ENCODE measurements at places on chromosomes 3 and 15. TPM values are rescaled to one million over a fixed set of nuclear protein-coding genes. Genes with fewer than 3 reads are reported as not detected.

The STRC gene
- 0.21 TPM for polyA plus RNA-seq

The TTLL13 gene
- polyA plus RNA-seq: not detected

The SLC28A2 gene
- 0.09 TPM for polyA plus RNA-seq

The GOLGA8B gene
- polyA plus RNA-seq: 72.5 TPM

The VIPR1 gene
- not detected for polyA plus RNA-seq

The CP gene
- polyA plus RNA-seq: 0.21 TPM

The DPPA2 gene
- not detected for polyA plus RNA-seq

The IGSF11 gene
- not detected for polyA plus RNA-seq

The TMEM212 gene
- polyA plus RNA-seq: not detected

The TJP1 gene
- polyA plus RNA-seq: 0.03 TPM

The CCDC33 gene
- 5.8 TPM for polyA plus RNA-seq

The GOLGB1 gene
- 33.3 TPM for polyA plus RNA-seq

The RAB5A gene
- polyA plus RNA-seq: 44.6 TPM

The MUC4 gene
- polyA plus RNA-seq: not detected

The KLF15 gene
- not detected for polyA plus RNA-seq

The KAT2B gene
- 4.3 TPM for polyA plus RNA-seq

The ADAMTSL3 gene
- polyA plus RNA-seq: 0.08 TPM

The CNTN4 gene
- polyA plus RNA-seq: not detected

The TGM5 gene
- 7.3 TPM for polyA plus RNA-seq

The ZPLD1 gene
- not detected for polyA plus RNA-seq

The MOBP gene
- not detected for polyA plus RNA-seq

The DCLK3 gene
- polyA plus RNA-seq: not detected

The ECE2 gene
- polyA plus RNA-seq: not detected

The HGD gene
- polyA plus RNA-seq: not detected

The CCR8 gene
- 8.6 TPM for polyA plus RNA-seq

The MRAS gene
- polyA plus RNA-seq: not detected

The CIDEC gene
- polyA plus RNA-seq: not detected

The TGM4 gene
- polyA plus RNA-seq: not detected

The TMOD2 gene
- 5.3 TPM for polyA plus RNA-seq

The STXBP5L gene
- 0.10 TPM for polyA plus RNA-seq

The MAGI1 gene
- polyA plus RNA-seq: 0.09 TPM

The ACOX2 gene
- polyA plus RNA-seq: 0.72 TPM

The ZNF774 gene
- 0.54 TPM for polyA plus RNA-seq

The LDHAL6B gene
- polyA plus RNA-seq: 0.20 TPM

The AP2M1 gene
- 340 TPM for polyA plus RNA-seq

The MORC1 gene
- polyA plus RNA-seq: not detected

The NFKBIZ gene
- 7.7 TPM for polyA plus RNA-seq

The IQCF6 gene
- polyA plus RNA-seq: not detected

The GOLGA8T gene
- polyA plus RNA-seq: not detected
